ENCODE measurements at places on chromosomes 16 and 17. TPM values are rescaled to one million over a fixed set of nuclear protein-coding genes. Genes with fewer than 3 reads are reported as not detected.

The GTF3C1 gene
- total RNA-seq = 44.6 TPM

The AATK gene
- total RNA-seq = 0.98 TPM

The FBXO39 gene
- 1.3 TPM for total RNA-seq

The BICDL2 gene
- not detected for total RNA-seq

Data from breast epithelium (tissue), 4 donors.